ENCODE measurements at places on chromosomes 3 and 15. TPM values are rescaled to one million over a fixed set of nuclear protein-coding genes. Genes with fewer than 3 reads are reported as not detected.
A peak's percentile ranks its signal among the peaks of the same experiment; 100 is the strongest.

MBNL1 gene
- 483 TPM for total RNA-seq

DNA sequence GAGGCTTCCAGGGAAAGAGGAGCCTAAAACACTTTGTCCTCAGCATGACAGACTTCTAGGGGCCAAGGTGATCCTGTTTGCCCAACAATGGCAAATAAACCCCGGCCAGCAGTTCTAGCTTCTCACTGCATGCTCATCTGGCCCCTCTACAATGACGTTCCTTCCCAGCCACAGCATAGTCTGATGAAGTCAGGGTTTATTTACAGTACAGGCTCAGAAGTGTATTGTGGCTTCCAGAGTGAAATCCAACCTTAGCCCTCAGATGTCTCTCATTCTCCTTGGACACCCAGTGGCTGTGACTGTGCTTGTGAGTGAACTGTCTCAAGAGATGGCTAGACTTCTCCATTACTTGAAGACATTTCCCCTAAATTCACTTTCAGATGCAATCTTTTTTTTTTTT lies 40.8 kb downstream of the BFSP2 start:
- no peak for DNase-seq

DNA sequence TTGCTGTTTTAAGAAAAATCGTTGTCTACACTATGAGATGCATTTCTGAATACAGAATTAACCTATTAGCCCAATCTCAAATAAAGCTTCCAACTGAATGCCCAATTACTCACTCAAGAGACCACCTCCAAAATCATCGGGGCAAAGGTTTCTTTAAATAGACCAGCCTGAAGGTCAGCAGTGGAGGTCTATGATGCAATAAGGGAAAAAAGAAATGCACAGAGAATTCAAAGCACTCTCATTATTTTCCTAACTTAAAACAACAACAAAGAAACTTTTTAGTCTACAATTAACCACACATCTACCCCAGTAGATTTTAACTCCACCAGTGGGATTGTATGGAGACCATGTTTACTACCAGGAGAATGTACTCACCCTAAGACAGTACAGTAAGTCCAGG lies 657.7 kb upstream of the CCDC54 start:
- peak; percentile 1 for DNase-seq

- no peak for DNase-seq
Measured at GRCh38 chr3:64254443-64254842, 29.2 kb upstream of the PRICKLE2 start.

DNA sequence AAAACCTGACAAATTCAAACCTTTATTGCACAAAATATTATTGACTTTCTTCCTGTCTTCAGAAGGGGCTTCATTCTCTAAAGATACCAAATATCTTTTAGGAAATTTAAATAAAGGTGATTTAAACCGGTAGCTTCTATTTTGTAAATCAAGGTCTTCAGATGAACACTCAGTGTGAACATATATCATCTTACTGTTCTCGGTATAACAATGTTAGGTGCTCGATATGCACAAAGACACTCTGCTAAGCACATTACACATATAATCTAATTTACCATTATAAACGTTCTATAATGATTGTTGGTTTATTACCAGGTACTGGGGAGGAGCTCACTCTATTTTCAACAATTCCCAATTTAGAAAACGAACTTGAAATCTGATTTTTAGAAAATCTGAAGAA lies 225.4 kb upstream of the AZI2 start:
- peak; percentile 67 for DNase-seq

SLC22A14 gene
- total RNA-seq = 0.29 TPM

GRCh38 chr3:18208856-18209255 lies 216.3 kb downstream of the SATB1 start:
- no peak for DNase-seq

GRCh38 chr3:51683566-51683965 lies 12.5 kb downstream of the TEX264 start:
- DNase-seq = peak; percentile 35

GRCh38 chr3:13009132-13009945 lies 63.9 kb downstream of the IQSEC1 start:
- peak; percentile 60 for DNase-seq

PLA1A gene
- under 0.01 TPM for total RNA-seq

ACKR4 gene
- not detected for total RNA-seq

GRCh38 chr3:162143180-162143579 lies 646.6 kb downstream of the OTOL1 start:
- DNase-seq = no peak

TNIK gene
- 7.6 TPM for total RNA-seq

CCR9 gene
- not detected for total RNA-seq

DNA sequence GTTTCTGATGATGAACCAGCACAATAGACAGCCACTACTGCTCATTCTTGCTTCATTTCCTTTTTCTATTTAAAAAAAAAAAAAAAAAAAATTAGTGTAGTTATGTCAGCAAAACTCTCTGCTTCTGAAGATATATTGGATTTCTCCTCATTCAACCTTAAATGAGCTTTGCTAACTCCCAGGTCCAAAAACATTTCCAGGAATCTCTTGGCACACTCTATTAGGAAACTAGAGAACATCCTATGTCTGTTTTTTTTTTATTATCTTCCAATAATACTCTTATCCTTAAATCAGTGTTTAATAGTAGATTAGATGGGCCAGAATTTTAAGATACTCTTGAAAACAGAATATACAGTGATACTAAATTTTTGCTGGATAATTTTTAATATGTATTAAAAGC lies 398.0 kb downstream of the NAALADL2 start:
- DNase-seq = no peak

GRCh38 chr3:120791913-120792312 lies 49.4 kb downstream of the GTF2E1 start:
- DNase-seq = peak; percentile 53

GRCh38 chr15:22904736-22905135 lies 66.3 kb downstream of the NIPA2 start:
- DNase-seq = peak; percentile 29

CKMT1A gene
- not detected for total RNA-seq

DNA sequence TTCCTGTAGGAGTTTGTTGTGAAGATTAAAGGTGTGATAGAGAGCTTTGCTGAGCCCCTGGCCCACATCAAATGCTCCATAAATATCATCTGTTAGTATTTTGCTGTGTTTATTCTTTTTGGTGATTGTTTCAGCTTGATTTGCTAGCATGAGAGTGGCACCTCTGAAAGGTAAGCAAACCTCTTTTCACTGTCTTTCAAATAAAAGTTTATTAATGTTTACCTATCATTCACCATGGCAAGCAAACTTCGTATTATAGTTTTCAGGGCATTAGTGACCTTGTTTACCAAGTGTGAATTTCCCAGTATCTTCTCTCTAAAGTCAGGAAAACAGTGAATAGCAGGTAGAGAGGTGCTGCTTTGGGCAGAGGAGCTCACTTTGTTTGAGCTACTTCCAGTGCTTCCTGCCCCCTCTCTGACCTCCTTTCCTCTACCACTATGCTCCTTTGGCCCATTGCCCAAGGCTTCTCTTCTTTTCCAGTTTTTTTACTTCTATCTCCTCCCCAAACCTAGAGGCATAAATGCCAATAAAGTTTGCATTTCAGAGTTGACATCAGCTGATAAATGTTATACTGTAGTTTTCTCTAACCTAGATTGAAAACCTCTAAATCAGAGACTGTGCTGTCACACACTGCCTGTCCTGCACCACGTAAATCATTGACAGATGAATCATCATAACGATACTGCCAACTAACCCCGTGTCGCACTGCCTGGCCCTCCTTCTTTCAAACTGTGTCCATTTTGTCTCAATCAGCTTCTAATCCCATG lies 569.0 kb downstream of the TUSC7 start:
- DNase-seq = no peak

GRCh38 chr15:69298697-69299441 lies at the start of gene PAQR5:
PAQR5 (plus strand) TSS chr15:69298912; CDS start chr15:69360081, 61,169 bp downstream.
- peak; percentile 92 for DNase-seq

GRCh38 chr15:94610485-94610884 lies 379.1 kb downstream of the MCTP2 start:
- DNase-seq = no peak

SLC24A5 gene
- total RNA-seq = not detected

STAC gene
- total RNA-seq = 6.5 TPM

DNA sequence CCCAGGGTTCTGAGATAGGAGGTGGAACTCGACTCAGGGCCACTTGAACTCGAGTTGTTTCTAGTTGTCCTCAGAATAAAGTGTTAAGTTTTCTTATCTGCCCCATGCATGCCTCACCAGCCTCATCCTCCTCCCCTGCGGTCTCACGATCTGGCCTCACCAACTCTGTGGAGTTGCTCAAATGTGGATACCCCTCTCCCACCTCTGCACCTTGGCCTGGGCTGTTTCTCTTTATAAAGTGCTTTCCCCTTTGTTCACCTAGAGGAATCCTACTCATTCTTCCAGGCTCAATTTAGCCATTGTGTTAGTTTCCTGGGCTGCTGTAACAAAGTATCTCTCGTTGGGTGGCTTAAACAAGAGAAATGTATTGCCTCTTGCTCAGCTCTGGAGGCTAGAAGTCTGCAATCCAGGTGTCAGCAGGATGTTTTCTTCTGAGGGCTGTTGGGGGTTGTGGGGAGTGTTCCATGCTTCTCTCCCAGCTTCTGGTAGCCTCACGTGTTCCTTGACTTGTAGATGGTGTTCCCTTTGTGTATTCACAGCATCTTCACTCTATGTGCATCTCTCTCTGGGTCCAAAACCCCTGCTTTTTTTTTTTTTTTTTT lies 100.7 kb downstream of the MEX3B start:
- no peak for DNase-seq

DNA sequence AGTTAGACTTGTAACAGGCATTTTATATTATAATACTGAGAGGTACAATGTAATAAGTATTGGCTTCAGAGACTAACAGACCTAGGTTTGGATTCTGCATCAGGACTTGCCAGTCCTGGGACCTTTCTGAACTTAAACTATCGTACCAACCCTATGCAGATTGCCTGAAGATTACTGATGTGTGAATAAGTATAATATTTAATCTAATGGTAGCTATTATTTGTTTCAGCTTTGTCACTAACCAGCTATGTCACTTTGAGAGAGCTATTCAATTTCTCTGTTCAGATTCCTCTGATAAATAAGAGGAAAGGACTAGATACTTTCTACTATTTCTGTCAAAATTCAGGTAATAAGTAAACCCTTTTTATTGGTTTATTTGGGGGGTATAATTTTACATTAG lies 184.4 kb upstream of the NECTIN3 start:
- DNase-seq = no peak
